ENCODE measurements at places on chromosomes 13 and 19. TPM values are rescaled to one million over a fixed set of nuclear protein-coding genes. Genes with fewer than 3 reads are reported as not detected.

DNA sequence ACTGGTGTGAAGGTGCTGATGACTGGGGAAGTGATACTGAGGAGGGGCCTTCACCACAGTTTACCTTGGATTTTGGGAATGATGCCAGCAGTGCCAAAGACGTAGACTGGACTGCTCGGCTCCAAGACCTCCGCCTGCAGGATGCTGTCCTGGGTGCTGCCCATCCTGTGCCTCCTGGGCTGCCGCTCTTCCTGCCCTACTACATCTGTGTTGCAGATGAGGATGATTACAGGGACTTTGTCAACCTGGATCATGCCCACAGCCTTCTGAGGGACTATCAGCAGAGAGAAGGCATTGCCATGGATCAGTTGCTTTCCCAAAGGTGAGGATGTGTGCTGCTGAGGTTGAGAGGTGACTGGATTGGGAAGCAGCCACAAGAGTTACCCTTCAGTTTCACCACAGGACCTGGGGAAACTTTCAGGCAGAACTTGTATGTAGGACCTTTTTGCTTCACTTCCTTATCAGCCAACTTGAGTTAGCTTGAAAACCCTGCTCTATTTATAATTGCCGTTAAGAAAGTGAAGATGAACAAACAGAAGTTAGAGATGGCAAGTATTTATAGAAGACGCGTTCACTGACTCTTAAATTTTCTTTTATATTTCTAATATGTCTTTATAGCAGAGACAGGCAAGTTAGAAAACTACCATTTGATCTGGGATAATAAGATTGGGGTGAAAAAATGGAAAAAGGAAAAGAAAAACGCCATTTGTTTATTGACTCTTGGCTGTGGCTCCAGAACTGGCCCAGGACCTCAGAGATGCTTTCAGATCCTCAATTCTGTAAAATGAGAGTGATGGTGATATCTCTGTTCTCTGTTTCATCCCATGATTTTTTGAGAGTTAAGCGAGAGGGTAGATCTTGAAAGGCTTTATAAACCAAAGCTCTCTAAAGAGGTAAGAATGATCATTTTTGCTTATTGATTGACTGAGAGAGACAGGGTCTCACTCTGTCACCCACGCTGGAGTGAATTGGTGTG, 5.3 kb downstream of the PDCD2L start:
- no peaks in the 10 kb centered on the region for H3K27me3 ChIP-seq
- H3K4me1 ChIP-seq, result no peaks in the 10 kb centered on the region
- no peak overlapping the region for H3K4me3 ChIP-seq
- H3K27ac ChIP-seq, result no peak overlapping the region

- no peak for DNase-seq
- H3K4me1 ChIP-seq, result no peaks in the 10 kb centered on the region
Measured at GRCh38 chr19:31674503-31675192, 325.4 kb upstream of the TSHZ3 start.

GRCh38 chr19:14369399-14370168, 11.7 kb upstream of the ADGRE5 start:
- no peak overlapping the region for H3K4me3 ChIP-seq
- H3K36me3 ChIP-seq, result no peaks in the 10 kb centered on the region
- peaks cover 4% of the 10 kb centered on the region for H3K27me3 ChIP-seq
- DNase-seq, result no peak
- no peak overlapping the region for H3K27ac ChIP-seq

- no peak overlapping the region for H3K27ac ChIP-seq
- no peak for DNase-seq
- peaks cover 22% of the 10 kb centered on the region for H3K36me3 ChIP-seq
Measured at GRCh38 chr19:51701468-51702100, 8.5 kb downstream of the SPACA6 start.

DNA sequence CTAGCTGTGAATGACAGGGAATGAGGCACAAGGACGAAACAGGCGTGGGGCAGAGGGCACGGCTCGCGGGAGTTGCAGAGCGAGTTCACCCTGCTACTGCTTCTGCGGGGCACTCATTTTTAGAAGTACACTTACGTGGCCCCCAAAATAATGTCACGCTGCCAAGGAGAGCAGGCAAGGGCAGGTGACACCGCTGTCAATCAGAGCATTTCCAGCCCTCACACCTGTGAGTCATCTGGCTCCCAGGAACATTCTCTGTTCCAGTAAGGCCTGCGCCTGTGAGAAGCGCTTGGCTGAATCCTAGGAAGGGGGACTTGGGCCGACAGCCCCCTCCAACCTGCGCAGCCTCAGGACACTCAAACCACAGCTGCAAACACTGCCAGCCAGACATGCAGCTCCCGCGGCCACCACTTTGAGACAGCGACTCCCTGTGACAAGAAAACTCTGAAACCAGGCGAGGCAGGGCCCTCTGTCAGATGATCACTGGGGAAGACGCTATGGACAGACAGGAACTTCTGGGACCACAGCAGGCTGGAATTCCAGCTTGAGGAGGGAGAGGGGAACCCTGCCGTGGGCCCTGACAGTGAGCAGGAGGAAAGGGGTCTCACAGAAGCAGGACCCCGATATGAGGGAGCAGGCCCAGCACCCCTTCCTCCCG, 12.7 kb downstream of the DOT1L start:
- peak overlapping the region; percentile 38 for H3K27ac ChIP-seq
- peaks cover 9% of the 10 kb centered on the region for H3K27me3 ChIP-seq
- no peak for DNase-seq
- H3K4me3 ChIP-seq, result no peak overlapping the region
- H3K4me1 ChIP-seq, result peaks cover 32% of the 10 kb centered on the region
- H3K36me3 ChIP-seq, result no peaks in the 10 kb centered on the region

DNA sequence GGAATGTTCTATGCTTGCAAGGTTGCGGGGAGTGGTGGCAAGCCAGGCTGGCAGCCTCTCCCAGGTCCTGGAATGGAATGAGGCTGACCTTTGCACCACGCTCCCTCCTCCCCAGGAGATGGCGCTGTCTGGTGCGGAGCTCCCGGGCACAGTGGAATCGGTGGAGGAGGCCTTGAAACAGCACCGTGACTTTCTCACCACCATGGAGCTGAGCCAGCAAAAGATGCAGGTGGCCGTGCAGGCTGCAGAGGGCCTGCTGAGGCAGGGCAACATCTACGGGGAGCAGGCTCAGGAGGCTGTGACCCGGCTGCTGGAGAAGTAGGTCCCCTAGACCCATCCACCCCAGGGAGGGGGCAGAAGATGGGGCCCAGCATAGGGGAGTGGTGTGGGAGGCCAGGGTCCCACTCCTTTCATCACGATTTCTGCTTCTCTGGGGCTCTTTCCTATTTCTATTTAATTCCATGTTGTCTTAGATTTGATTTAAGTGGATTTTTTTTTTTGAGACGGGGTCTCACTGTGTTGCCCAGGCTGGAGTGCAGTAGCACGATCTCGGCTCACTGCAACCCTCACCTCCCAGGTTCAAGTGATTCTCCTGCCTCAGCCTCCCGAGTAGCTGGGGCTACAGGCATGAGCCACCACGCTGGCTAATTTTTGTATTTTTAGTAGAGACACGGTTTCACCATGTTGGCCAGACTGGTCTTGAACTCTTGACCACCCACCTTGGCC, 53.2 kb upstream of the SHKBP1 start:
- peaks cover 8% of the 10 kb centered on the region for H3K36me3 ChIP-seq
- no peak overlapping the region for H3K27ac ChIP-seq
- DNase-seq, result peak; percentile 87
- H3K4me1 ChIP-seq, result peaks cover 11% of the 10 kb centered on the region
- no peak overlapping the region for H3K4me3 ChIP-seq
- H3K27me3 ChIP-seq, result peaks cover 6% of the 10 kb centered on the region

- no peak for DNase-seq
- H3K27ac ChIP-seq, result no peak overlapping the region
- peaks cover 5% of the 10 kb centered on the region for H3K27me3 ChIP-seq
- H3K4me3 ChIP-seq, result no peak overlapping the region
- no peaks in the 10 kb centered on the region for H3K36me3 ChIP-seq
Measured at GRCh38 chr19:46911456-46911855, 50.7 kb downstream of the ARHGAP35 start.

MAP3K10 gene
- 66.9 TPM for total RNA-seq

TPRX1 gene
- total RNA-seq, result not detected

CBLC gene
- not detected for total RNA-seq

FUT1 gene
- 4.4 TPM for total RNA-seq

CGB8 gene
- not detected for total RNA-seq

All from glutamatergic neuron (in vitro differentiated cells).